Fibroblast of skin of right quadriceps (primary cell): ENCODE measurements at places on chromosomes 3 and 15.
A peak's percentile ranks its signal among the peaks of the same experiment; 100 is the strongest.

DNA sequence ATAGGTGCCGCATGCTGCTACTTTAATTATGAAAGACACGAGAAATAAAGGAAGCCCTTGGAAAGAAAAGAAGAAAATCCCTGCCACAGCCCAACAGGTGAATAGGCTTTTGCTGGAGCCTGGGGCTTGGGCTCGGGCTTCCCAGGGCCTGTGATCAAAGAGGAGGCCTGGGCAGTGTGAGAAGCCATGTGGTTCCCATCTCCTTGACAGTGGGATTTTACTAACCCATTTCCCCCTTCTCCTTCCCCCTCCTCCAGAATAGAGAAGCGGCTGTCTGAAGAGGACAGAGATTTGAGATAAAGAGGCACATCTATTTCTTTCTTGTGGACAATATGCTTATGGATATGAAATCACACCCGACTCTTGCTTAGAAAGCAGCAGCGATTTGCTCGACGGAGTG is 369.1 kb downstream of the MCTP2 start:
- DNase-seq: no peak

DNA sequence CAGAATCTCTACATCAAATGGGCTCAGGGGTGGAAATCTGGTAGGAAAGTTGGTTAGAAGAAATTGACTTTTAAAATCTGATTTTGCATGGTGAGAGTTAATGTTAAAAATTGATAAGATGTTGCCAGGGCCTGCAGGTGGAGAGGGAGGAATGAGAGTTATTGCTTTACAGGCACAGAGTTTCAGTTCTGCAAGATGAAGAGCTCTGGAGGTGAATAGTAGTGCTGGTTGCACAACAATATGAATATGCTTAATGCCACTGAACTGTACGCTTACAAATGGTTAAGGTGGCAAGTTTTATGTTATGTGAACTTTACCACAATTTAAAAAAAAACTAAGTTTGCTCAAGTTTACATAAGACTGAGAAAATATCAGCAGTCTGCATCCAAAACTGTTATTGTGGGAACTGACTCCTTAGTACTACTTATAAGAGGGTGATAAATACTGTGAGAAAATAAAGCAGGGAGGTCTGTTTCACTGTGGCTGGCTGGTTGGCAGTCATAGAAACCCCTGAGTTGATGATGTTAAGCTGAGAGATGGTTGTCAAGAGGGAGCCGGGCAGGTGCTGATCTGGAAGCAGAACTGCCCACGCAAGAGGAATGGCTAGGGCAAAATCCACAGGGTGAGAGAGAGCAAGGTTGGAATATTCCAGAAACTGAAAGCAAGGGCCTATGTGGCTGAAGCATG is 144.9 kb downstream of the EDEM1 start:
- DNase-seq: no peak

DNA sequence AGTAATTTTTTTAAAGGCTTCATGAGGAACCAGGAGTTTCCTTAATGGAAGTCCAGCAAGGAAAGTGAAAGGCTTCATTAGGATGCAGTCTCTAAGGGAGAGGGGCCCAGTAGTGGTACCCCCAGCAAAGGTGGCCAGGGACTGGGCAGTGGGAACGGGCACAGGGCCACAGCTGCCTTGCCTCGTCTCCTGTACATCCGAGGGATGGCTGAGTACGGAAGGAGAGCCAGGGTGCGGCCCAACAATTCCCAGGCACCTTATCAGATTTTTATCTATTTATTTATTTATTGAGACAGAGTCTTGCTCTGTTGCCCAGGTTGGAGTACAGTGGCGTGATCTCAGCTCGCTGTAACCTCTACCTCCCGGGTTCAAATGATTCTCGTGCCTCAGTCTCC is 14.5 kb downstream of the SEMA3G start:
- no peak for DNase-seq

- DNase-seq: peak; percentile 72
These were observed 75.7 kb downstream of the ITGB5 start for GRCh38 chr3:124811436-124811835.

DNA sequence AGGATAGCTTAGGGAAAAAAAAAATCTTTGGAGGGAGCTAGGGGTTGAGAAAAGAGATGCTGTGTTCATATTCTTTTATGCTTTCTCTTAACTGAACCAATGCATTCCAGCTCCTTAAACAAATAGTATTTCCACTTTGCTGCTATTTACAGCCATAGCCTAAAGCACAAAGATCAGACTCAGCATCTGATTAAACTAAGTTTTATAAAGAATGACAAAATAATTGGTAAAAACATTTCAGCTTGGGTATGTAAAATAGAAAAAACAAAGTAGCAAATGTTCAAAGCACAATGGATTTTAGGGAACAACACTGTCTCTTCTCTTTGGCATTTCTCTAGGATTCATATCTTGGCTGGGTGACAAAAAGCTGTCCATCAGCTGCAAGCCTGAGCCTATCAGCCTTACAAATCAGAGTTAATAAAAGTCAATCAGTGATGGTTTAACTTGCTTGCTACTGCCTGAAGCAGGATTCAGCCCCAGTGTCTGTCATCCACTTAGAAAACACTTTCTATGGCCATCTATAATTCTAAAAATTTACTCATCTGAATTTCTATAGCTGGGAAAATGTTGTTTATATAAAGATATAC is 232.1 kb upstream of the CDIN1 start:
- DNase-seq: no peak

GRCh38 chr15:43625106-43625505 is 6.5 kb upstream of the STRC start:
- DNase-seq: peak; percentile 41

DNA sequence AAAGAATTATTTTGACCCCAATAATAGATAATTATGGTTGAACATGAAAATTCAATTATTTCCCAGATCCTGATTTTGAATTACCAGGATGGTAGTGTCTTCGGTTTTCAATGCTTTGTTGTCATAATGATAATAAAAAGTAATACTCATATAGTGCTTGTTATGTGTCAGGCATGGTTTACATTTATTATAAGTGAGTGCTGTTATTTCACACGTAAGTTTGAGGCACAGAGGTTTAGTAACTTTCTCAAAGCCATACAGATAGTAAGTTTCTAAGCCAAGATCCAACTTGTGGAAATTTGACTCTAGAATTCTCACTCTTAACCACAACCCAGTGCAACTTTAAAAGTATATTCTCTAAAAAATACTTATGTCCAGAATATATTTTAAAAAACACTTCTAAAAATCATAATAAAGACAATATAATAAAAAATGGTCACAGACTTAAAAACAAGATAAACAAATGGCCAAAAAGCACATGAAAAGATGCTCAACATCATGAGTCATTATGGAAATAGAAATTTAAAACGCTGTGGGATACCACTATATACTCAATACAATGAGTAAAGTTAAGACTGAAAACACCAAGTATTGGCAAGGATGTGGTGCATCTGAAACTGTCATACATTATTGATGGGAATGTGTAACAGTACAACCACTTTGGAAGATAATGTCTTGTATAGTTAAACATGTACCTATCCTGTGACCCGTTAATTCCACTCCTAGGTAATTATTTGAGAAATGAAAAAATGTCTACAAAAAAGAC is 45.2 kb downstream of the SPRED1 start:
- peak; percentile 31 for DNase-seq

DNA sequence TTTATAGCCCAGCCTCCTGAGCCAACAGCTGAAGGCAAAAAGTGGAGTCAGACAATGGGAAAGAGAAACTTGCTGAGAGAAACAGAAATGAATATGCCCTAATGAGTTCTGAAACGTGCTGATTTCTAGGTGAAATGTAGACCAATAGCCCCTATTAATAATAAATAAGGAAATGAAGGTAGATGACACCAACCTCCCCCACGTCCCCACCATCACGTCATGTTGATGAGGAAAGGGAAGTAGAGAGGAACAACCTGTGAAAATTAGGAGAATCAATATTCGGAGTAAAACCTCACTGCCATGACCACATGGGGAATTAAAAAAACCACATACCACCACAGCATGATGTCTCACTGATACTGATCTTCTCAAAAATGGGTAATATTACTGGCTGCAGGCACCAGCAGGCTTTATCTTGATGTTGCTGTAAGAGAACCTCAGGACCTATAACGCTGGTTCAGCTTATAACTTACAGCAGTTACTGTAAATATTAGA is 64.0 kb downstream of the KAT2B start:
- DNase-seq: no peak

DNA sequence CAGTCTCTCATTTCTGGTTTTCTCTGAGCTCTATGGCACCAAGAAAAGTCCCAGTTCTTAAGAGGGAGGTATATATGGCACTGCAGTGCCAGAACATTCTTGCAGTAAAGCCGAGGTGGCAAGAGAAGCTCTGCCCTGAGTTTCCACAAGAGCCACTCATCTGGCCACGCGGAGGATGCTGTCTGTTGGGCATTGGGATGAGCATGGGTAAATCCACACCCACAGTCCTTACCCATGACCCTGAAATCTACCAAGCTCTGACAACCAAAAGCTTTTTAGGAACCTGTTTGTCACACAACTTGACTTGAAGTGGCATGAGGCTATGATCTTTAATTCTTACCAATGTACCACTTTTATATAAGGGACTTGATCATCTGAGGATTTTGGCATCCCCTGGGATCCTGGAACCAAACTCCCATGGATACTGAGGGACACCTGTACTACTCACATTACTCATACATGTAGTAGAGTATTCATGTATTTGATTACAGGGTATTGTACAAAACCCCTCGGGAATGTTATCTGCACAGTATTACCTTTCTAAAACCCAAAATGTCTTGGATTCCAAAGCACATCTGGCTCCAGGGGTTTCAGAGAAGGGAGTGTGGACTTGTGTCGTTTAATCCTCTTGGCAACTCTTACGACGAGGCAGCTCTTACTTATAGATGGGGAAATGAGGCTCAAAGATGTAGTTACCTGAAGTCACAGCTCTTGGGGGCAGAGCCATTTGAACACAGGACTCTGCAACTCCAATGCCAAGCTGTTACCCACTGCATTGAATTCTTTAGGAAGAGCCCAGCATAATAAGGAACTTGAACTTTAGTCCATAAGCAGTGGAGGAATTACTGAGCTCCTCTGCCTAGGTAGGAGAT is 8.8 kb downstream of the RPL32 start:
- no peak for DNase-seq

- no peak for DNase-seq
These were observed 159.8 kb downstream of the AKAP13 start for GRCh38 chr15:85540085-85540797.

DNA sequence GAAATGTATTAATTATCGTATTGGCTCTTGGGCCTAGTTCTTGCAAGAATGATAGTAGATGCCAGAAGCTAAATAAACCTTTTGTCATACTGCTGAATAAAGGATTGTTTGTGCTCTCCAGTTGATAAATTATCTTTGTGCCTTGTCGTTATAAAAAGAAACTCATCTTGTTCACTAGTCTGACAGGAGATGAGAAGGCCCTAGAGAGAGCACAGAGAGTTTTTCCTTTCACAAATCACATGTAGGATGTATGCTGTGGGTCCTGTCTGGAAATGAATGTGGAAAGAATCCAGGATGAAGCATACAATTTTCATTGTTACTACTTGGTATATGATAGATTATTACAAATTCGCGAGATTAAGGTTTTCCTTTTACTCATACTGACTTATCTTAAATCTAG is 113.0 kb downstream of the NLGN1 start:
- no peak for DNase-seq

DNA sequence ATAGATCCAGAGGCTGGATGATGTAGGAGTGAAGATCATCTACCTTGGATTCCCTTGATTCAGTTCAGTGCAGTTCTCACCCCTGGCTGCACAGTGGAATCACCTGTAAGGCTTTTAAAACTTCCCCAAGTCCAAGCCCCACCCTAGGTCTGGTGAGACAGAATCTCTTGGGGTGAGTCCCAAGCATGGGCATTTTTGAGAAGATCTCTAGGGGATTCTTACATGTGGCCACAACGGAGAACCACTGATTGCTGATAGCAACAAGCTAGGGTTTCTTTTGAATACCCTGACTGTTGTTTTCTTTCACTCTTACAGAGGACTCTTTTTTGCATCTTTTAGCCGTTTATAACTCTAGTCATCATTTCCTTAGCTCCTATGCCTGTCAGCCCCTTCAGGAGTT is 204.9 kb upstream of the RASGRP1 start:
- DNase-seq: no peak

DNA sequence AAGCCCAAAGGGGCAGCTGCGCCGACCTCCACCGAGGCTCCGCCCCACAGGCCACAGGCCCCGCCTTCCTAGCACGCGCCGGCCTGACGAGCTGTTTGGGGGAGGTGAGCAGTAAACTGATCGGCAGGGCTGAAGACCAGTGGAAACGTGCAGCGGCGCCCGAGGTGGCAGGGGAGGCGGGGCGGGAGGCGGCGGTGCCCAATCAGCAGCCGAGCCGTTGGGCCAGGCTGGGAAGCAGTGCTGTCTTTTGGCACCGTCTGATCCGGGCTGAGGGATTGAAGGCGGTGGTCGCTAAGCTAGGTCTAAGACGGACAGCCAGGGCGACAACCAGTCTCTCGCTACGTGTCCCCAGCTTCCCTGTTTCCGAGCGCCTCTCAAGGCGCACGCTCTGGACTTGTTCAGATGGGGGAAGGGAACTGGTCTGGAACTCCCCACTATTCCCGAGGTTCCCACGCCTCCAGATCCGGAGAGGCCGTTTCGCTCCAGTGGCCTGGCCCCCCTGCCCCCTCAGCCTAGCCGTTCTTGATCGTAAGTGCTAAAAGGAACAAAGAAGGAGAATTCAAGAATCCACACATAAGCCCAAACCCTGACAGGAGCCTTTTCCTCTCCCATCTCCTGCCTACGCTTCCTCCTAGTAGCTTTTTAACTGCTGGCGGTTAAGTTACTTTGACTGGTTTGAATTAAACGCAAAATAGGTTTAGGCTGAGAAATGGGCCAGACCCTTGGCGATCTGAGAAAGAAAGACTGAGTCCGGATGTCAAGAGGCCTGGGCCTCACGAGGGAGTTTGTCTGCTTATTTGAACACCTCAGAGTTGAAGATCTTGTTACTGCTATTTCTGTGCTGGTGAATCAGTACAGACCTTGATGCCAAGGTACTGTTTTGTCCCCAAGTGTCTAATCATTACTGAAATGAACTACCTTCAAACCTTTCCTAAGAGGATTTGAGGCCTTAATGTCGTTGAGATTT is at the start of gene FMN1:
Gene FMN1 (minus strand): TSS at position 11 of the 967 bp plus-strand sequence. CDS start 39,800 bp downstream, outside the sequence.
- peak; percentile 90 for DNase-seq

GRCh38 chr3:62201438-62202035 is 171.8 kb downstream of the FEZF2 start:
- DNase-seq: peak; percentile 37
